Cardiac fibroblast (primary cell): ENCODE measurements at places on chromosomes 11 and 22.

DNA sequence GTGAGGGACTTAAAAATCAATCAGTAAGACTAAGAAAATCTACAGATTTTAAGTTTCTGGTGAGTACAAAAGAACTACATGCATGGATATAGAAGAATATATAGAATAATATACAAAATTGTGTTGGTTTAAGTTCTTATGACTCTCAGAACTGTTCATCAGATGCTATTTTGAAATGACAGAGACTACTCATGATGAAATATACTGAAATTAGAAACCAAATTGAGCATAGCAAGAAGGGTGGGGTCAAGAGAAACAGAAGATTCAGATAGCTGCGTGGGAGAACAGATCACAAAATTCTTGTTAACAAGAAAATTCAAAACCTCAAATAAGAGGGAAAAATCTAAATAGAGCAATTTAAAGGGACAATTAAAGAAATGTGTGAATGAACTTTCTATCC lies 2125.3 kb upstream of the RAG2 start:
- no peak for DNase-seq

GRCh38 chr11:119860561-119861094 lies 131.6 kb upstream of the NECTIN1 start:
- DNase-seq, result no peak

- peak; percentile 87 for DNase-seq
These were observed 27.6 kb downstream of the TENM4 start for GRCh38 chr11:79413268-79413667.

GRCh38 chr11:60195923-60196368 lies 13.1 kb upstream of the MS4A6A start:
- DNase-seq, result no peak

DNA sequence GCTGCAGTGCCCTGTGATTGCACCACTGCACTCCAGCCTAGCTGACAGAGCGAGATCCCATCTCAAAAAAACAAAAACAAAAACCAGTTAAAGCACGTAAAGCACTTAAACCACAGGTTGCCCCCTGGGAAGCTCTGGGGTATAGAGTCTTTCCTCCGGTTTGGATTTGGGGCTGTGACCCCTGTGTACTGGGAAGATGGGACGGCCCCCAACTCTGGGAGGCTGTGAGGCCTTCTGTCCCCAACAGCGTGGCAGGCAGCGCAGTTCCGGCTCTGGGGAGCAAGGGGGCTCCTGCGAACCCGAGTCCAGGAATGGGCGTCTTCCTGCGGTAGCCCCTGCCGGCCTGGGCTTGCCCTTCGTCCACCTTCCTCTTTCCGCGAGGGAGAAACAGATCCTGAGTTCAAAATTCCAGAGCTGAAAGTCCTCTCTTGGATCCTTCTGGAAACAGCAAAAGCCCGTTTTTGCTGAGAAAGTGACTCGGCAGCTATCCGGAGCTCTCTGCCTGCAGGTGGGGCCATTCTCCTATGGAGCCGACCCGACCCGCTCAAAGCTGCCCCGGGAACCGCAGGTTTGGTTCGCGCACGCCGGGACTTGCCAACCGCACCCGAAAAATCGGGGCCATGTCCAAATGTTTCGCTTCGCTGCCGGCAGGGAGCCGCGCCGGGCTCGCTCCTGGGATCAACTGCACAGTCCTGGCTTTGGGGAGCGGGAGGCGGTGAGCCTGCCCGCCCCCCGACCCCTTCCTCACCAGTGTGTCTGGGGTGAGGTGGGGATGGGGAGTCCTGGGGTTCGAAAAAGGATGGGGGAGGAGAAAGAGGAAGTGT lies 36.3 kb upstream of the POLA2 start:
- peak; percentile 74 for DNase-seq
